ENCODE measurements at places on chromosomes 1 and 21. TPM values are rescaled to one million over a fixed set of nuclear protein-coding genes. Genes with fewer than 3 reads are reported as not detected.

The CCDC24 gene
- 4.6 TPM for total RNA-seq

The KRTAP19-1 gene
- not detected for total RNA-seq

The RGS7 gene
- total RNA-seq, result 2.9 TPM

The ERG gene
- 14.5 TPM for total RNA-seq

The LAD1 gene
- total RNA-seq, result 23.7 TPM

The GPR153 gene
- 2.3 TPM for total RNA-seq

The TACSTD2 gene
- total RNA-seq, result 41.1 TPM

The ATP1A4 gene
- not detected for total RNA-seq

The GLIS1 gene
- 4.8 TPM for total RNA-seq

DNA sequence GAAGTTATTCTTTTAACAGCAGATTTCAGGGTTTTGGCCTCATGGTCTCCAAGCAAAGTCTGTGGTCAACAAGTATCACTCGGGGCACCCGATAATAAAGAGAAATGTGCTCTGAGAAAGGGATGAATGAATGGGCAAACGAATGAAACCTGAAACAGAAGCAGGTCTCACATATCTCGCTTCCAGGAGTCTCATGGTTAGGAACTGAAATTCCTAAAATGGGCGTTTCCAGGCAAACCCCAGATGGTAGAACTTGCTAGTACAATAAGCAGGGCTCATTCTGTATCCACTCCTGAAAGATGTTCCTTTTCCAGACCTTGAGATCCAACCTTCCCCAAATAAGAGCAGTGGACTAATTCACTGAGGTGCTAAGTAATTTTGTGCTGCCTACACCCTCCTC lies 87.2 kb downstream of the LAMC2 start:
- no peak for DNase-seq

- DNase-seq, result no peak
These were observed 300.3 kb upstream of the B3GALT2 start for GRCh38 chr1:193486671-193487229.

GRCh38 chr1:193036337-193037047 lies 22.7 kb downstream of the UCHL5 start:
- DNase-seq, result no peak

- DNase-seq, result peak; percentile 20
These were observed 138.5 kb downstream of the ZZZ3 start for GRCh38 chr1:77543822-77544448.

GRCh38 chr1:165476776-165477175 lies 31.9 kb upstream of the RXRG start:
- no peak for DNase-seq

DNA sequence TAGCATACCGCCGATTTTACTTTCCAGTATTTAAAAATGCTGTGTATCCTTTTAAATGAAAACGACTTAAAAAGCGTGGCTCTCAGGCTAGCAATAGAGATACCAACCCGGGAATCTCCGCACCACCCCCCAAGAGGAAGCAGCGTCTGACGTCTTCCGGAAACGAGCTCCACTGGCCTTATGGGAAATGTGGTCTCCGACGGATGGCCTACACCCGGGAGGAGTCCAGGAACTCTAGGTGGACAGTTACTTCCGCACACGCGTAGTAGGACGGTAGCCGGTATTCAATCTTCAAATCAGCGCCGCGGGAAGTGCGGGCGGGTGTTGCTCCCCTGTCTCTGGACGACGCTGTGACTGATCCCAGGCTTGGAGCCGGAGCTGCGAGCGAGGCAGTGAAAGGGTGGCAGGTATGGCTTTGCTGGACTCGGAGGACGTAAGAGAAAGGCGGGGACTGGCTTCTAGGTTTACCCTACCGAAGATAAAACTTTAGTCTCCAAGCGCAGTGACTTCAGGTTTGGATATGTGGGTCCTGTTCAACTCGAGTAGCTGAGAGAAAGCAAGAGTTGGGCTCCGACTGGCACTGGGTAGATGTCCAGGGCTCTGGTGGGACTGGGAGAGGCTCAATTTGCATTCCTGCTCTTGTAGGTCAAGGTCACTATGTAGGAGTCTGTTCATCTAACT lies at the start of gene ZNF684:
ZNF684 (plus strand) TSS at position 257 of the 681 bp plus-strand sequence. CDS start 1,530 bp downstream, outside the sequence.
- peak; percentile 82 for DNase-seq

GRCh38 chr1:95013950-95014574 lies 58.7 kb downstream of the ALG14 start:
- peak; percentile 80 for DNase-seq

- DNase-seq, result no peak
These were observed 5.7 kb downstream of the LAMB3 start for GRCh38 chr1:209646558-209646957.

DNA sequence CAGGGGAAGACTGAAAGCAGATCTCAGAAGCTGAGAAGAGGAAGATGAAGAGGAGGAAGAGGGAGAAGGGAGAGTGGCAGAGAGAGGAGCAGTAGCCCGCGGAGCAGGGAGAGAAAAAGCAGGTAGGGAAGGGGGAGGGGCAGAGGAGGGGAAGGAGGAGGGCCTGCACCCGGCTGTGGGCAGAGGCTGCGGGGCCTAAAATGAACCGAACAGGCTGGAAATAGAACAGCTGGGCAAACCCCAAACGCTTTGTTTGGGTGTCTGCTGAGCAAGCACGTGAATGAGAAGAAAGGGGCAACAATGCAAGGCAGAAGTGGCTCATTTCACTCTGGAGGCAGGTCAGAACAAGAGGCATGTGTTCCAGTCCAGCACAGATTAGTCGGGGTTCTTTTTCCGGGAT lies 33.5 kb downstream of the KCNC4 start:
- DNase-seq, result no peak

DNA sequence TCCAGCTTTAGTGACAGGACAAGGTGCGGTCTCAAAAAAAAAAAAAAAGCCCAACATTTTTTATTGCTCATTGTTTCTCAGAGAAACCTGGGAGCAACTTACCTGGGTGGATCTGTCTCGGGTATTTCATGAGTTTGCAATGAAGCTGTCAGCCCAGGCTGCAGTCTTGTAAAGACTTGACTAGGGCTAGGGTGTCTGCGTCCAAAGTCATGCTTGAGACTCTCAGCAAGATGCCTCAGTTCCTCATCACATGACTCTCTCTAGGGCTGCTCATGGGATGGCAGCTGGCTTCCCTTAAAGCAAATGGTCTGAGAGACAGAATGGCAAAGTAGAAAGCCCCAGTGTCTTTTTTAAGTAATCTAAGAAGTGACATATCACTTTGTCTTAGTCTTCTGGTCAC lies 8.1 kb downstream of the GABPA start:
- DNase-seq, result no peak

DNA sequence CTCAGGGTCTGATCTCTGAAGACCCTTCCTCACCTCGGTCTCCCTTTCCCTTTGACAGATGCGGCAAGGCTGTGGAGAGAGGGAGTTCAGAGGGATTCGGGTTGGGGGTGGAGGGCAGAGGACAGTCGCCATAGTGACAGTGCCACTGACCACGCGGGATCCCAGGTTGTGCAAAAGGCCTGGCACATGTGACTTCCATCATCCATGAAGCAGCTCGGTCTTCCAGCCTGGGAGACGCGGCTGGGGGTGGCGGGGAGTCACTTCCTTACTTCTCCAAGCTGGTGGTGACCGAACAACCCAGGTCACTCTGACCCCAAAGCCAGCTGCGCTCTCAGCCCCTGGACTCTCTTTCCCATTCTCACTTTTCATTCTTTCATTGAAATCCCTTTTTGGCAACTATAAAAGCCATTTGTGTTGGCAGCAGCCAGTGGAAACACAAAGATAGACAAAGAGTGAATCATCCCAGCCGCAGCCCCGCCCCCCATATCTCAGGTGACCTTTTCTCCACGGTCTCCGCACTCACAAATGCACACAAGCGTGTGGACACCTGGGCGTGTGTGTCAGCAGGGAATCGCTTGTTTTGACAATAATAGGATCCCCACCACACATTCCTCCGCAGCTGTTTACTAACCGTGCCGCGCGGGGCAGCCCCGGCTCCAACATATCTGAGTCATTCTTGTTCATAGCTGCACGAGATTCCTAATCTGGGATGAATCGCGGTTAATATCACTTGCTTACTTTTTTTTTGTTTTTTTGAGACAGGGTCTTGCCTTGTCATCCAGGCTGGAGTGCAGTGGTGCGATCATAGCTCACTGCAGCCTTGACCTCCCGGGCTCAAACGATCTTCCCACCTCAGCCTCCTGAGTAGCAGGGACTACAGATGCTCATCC lies 68.3 kb downstream of the DHRS3 start:
- peak; percentile 75 for DNase-seq

- no peak for DNase-seq
These were observed 26.9 kb upstream of the SYNC start for GRCh38 chr1:32729254-32730046.

DNA sequence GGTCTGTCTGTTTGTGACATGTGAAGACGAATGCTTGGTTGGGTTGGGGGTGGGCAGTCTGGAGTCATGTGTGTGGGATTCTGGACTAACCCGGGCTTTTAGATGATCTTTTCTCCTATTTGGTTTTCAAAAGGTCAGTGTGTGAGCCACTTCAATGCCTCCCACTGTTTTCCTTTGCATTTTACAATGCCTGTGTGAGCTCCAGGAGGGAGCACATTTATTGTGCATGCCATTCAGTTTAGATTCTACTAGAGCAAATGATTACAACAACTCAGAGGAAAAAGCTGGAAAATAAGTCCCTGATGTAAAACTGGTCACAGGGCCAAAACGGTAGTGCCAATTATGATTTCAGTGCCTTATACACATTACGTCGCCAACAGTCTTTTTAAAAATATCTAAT lies 90.9 kb downstream of the LYPLAL1 start:
- DNase-seq, result peak; percentile 43
